ENCODE measurements at places on chromosomes 13 and 19.

DNA sequence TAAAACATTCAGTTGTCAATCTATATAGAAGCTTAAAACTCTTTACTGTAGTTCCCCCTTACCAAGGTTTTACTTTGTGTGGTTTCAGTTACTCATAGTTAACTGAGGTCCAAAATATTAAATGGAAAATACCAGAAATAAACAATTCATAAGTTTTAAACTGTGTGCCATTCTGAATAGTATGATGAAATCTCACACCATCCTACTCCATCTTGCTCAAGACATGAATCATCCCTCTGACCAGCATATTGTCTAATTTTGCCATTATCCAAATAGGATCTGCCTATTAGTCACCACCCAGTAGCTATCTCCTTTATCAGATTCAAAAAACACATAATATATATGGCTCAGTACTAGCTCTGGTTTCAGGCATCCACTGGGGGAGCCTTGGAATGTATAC, 22.4 kb downstream of the ZNF571 start:
- peak; percentile 34 for DNase-seq
- no peak overlapping the region for H3K4me3 ChIP-seq
- no peaks in the 10 kb centered on the region for H3K4me1 ChIP-seq
- peaks cover 56% of the 10 kb centered on the region for H3K36me3 ChIP-seq

- H3K4me1 ChIP-seq: no peaks in the 10 kb centered on the region
- H3K4me3 ChIP-seq: peak overlapping the region; percentile 83
- H3K27ac ChIP-seq: peak overlapping the region; percentile 18
- H3K27me3 ChIP-seq: peaks cover 3% of the 10 kb centered on the region
- peaks cover 8% of the 10 kb centered on the region for H3K36me3 ChIP-seq
Observed at GRCh38 chr19:2014731-2015607, 545 bp downstream of the BTBD2 start.

DNA sequence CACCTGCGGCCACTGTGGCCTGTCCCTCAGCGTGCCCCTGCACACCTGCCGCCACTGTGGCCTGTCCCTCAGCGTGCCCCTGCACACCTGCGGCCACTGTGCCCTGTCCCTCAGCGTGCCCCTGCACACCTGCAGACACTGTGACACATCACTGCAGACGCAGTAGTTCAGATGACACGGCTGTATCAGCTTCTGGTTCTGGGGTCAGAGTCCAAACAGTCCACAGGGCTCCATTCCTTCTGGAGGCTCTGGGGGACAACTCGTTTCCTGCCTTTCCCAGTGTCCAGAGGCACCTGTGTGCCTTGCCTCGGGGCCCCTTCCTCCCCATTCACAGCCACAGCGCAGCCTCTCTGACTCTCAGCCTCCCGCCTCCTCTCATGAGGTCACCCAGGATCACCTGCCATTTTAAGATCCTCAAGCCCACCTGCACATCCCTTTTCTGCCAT, 5.5 kb downstream of the SF3A2 start:
- peaks cover 16% of the 10 kb centered on the region for H3K36me3 ChIP-seq
- no peaks in the 10 kb centered on the region for H3K27me3 ChIP-seq
- no peak overlapping the region for H3K4me3 ChIP-seq
- peaks cover 53% of the 10 kb centered on the region for H3K4me1 ChIP-seq

- DNase-seq: no peak
- H3K4me1 ChIP-seq: no peaks in the 10 kb centered on the region
- H3K4me3 ChIP-seq: no peak overlapping the region
- no peaks in the 10 kb centered on the region for H3K36me3 ChIP-seq
Observed at GRCh38 chr19:32053376-32053775, 292.0 kb upstream of the ZNF507 start.

DNA sequence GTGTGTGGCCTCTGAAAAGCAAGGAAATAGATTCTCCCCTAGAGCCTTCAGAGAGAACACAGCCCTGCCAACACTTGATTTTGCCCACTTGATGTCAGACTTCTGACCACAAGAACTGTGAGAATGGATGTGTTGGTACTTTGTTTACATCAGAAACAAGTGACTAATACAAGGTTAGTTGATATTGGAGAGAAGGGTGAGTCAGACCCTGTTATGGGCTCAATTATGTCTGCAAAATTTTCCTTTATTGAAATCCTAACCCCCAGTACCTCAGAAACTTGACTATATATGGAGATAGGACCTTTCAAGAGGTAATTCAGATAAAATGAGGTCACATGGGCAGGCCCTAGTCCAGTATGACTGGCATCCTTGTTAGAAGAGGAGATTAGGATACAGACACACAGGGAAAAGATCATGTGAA, 226.7 kb downstream of the RFC3 start:
- H3K27me3 ChIP-seq: no peaks in the 10 kb centered on the region
- H3K4me3 ChIP-seq: peak overlapping the region; percentile 33
- peaks cover 8% of the 10 kb centered on the region for H3K36me3 ChIP-seq
- H3K27ac ChIP-seq: peak overlapping the region; percentile 86
- peak; percentile 87 for DNase-seq
- H3K4me1 ChIP-seq: peaks cover 34% of the 10 kb centered on the region

DNA sequence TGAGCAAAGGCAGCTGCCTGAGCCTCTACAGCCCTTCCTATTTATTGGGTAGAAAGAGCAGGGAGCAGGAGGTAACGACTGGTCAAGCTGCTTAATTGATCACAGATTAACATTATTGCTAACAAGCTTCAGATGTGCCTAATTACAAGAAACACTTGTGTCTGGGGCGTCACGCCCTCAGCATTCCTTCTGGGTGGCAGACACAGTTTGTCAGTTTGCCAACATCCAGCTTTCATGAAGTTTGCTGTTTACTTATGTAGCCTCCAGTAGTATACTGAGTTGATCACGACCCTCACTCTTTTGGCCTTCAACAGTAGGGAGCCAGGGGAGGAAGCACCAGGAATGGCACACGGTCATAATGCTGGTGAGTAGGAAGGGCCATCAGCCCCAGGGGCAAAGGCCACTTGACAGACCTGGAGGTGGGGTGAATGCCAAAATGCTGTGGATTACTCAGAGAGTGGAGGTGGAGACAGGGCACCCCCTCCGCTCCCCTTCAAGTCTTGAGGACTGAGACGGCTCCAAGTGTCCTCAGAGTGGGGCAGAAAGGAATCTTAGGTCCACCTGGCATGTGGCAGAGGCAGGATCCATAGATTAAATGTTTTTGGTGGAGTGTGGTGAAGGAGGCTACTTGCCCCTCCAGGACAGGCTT, 34.9 kb upstream of the PSPC1 start:
- H3K4me3 ChIP-seq: no peak overlapping the region
- H3K27ac ChIP-seq: no peak overlapping the region
- H3K4me1 ChIP-seq: peaks cover 15% of the 10 kb centered on the region
- no peaks in the 10 kb centered on the region for H3K27me3 ChIP-seq
- DNase-seq: no peak

DNA sequence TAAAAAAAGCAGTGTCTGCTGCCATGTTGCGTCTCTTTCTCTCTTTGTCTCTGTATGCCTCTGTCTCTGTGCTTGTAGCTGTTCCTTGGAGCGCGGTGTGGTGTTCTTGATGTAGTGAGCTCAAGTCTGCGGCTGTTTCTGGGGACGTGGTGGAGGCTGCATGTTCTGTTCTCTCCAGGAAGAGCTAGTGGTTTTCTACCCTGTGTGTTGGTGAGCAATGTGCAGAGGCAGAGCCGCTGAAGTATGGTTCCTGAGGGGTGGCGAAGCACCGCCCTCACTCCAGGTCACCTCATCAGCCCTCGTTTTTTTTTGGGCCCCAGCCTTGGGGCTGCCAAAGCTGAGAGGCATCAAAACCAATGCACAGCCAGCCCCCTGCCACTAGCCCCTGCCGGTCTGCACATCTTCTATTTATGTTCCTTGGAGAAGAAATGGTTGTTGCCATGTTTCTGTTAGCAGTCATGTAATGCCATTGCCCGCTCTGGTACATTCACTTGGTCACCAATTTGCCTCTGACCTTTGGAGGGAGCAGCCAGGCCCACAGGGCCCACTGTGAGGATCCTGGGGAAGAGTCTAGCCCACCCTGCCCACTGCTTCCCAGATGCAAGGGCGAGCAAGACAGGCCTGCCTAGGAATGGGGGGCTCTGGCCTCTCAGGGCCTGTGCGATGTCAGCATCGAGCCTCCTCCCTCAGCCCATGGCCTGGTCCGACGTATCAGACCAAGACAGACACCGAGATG, 7.2 kb downstream of the HNRNPL start:
- H3K4me1 ChIP-seq: peaks cover 70% of the 10 kb centered on the region
- H3K27ac ChIP-seq: peak overlapping the region; percentile 21
- H3K4me3 ChIP-seq: no peak overlapping the region
- no peak for DNase-seq
- H3K36me3 ChIP-seq: peaks cover 78% of the 10 kb centered on the region

GRCh38 chr13:73075954-73076353, 17.1 kb downstream of the KLF5 start:
- H3K27me3 ChIP-seq: no peaks in the 10 kb centered on the region
- H3K4me1 ChIP-seq: peaks cover 47% of the 10 kb centered on the region
- H3K36me3 ChIP-seq: peaks cover 62% of the 10 kb centered on the region
- H3K4me3 ChIP-seq: no peak overlapping the region
- DNase-seq: no peak

DNA sequence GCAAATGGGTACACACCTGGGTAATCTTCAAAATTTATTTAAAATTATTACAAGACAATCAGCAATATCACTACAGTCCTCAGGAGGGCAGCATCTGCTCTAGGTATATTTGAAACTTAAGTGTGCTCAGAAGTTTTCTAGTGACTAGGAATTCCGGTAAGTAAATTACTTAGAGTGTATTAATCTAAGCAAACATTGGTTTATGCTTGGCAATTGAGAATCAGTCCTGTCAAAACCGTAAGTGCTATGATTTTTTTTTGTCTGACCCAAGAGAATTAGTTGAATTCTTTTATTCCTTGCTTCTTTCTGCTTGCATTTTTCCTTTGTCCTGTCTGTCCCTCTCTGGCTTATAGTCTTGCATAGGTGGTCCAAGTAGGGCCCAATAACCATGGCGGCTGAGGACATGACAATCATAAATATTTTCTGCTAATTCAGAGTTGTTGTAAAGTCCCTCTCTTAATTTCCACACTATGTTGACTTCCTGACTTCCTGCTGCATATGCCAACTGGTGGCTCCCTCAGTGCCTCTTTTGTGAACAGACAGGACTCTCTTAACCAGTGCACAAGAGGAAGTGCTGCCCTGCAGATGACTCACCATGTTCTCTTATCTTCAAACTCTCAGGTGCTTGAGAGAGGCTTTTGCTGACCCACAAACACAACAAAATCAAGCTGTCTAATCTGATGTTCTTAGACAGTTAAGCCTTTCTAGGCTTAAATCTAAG, 82.2 kb downstream of the SLAIN1 start:
- H3K4me1 ChIP-seq: no peaks in the 10 kb centered on the region

GRCh38 chr13:20057963-20058362, 99.4 kb downstream of the ZMYM2 start:
- no peaks in the 10 kb centered on the region for H3K27me3 ChIP-seq
- H3K27ac ChIP-seq: no peak overlapping the region
- no peak overlapping the region for H3K4me3 ChIP-seq

- peaks cover under 1% of the 10 kb centered on the region for H3K4me1 ChIP-seq
- DNase-seq: no peak
- peaks cover 3% of the 10 kb centered on the region for H3K27me3 ChIP-seq
- no peaks in the 10 kb centered on the region for H3K36me3 ChIP-seq
- H3K27ac ChIP-seq: no peak overlapping the region
Observed at GRCh38 chr19:7690779-7691258, 10.2 kb downstream of the TRAPPC5 start.

DNA sequence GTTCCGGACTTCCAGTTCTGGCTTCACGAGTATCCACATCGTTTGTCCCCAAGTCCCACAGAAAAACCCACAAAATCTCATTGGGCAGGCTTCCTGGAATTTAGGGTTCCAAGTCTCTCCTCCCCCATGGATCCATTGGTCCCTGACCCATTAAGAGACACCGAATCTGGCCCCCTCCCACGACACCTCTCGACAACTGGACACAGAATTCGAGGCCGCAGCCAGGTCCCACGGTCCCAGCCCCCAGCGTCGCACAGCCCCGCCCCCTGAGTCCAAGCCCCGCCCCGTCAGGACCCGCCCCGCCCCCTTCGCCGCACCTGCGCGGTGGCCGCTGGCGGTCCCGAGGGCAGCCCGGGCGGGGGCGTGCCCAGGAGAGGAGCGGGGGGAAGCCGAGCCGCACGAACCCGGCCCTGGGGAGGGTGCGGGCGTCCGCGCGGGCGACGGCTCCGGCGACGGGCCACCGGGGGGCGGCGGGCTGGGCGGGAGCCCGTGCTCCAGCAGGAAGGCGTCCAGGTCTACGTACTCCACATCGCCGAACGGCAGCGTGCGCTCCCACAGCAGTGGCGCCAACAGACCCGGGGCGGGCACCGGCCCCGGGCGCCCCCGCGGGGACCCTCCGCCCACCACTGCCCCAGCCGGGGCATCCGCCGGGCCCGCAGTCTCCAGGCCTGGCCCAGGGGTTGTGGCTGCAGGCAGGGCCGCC, 1.8 kb downstream of the DBP start:
- peaks cover 14% of the 10 kb centered on the region for H3K27me3 ChIP-seq
- H3K4me1 ChIP-seq: peaks cover 57% of the 10 kb centered on the region
- DNase-seq: no peak
- no peaks in the 10 kb centered on the region for H3K36me3 ChIP-seq
- H3K4me3 ChIP-seq: peak overlapping the region; percentile 91
- peak overlapping the region; percentile 86 for H3K27ac ChIP-seq

DNA sequence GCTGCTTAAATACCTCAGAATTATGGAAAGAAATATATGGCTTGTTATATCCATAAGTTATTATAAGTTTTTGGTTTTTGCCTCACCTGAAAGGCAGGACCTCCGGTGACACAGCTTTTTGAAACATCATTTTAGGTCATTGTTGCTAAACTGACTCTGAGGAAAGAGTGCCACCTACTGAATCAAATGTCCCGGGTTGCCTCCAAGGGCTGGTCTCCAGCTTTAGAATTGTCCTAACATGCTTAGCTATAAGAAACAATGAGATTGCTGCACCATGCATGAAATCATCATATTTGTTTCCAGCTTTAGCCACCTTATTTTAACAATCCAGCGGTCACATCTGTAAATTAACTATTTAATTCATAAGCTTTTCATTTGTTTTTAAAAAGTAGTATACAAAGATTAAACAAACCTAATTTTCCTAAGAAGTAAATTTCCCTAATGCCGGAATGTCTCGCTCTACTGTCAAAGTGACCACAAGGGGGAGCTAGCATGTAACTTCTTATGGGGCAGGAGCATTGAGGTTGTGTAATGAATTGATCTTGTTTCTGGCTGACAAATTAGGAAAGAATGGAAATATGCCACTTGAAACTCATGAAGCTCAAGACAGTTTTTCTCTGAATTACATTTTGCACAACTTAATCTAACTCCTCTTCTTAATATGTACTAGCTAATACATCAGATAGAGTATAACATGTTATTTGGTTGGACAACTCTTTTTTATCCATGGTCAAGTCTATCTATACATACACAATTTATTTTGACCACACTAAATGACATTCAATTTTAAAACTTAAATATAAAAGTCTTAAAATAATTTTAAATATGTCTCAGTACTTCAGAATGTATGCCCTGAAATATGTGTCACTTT, 6.7 kb upstream of the PCDH17 start:
- no peak overlapping the region for H3K27ac ChIP-seq
- peaks cover 10% of the 10 kb centered on the region for H3K4me1 ChIP-seq
- H3K4me3 ChIP-seq: no peak overlapping the region
- peaks cover 11% of the 10 kb centered on the region for H3K27me3 ChIP-seq
- H3K36me3 ChIP-seq: no peaks in the 10 kb centered on the region

- peaks cover 14% of the 10 kb centered on the region for H3K4me1 ChIP-seq
- DNase-seq: no peak
- H3K4me3 ChIP-seq: no peak overlapping the region
- H3K36me3 ChIP-seq: peaks cover 39% of the 10 kb centered on the region
- no peaks in the 10 kb centered on the region for H3K27me3 ChIP-seq
Observed at GRCh38 chr19:4701557-4701956, 22.1 kb downstream of the DPP9 start.
